ENCODE measurements at places on chromosomes 3 and 15.
A peak's percentile ranks its signal among the peaks of the same experiment; 100 is the strongest.

DNA sequence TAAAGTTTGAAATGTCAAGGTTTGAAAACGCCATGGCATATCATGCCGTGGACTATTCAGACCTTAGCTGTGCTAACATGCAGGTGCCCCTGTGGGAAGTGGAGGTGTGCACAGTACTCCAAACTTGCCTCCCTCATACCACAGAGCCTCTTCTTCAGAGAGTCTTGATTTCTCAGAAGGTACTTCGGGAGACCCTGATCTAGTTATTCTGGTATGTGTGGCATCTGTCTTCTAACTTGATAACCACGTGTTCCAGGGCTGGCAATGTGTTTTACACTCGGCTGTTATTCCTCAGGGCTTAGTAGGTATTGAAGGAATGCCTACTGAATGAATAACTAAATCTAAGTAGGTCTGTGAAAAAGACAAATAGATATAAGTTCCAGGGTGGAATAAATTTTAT lies 309.9 kb downstream of the CLSTN2 start:
- peak; percentile 43 for DNase-seq

GRCh38 chr3:42164656-42165055 lies 73.5 kb downstream of the TRAK1 start:
- no peak for DNase-seq

DNA sequence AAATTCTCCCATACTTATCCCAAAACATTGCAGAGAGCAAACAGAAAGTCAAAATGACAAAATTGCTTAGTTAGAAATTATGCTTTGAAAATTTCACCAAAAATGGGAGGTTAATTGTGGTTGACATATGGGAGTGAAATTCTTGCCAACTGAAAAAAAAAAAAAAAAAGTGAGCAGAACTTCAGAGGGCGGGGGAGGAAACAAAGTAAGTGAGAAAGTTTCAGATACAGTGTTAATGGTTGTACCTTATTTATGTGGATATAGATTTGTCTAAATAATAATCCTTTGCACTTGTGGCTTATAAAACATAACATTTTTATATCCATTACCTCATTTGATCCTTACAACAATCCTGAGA lies 91.5 kb upstream of the RAP2B start:
- no peak for DNase-seq

GRCh38 chr15:75203908-75204263 lies 2.2 kb downstream of the C15orf39 start:
- no peak for DNase-seq

DNA sequence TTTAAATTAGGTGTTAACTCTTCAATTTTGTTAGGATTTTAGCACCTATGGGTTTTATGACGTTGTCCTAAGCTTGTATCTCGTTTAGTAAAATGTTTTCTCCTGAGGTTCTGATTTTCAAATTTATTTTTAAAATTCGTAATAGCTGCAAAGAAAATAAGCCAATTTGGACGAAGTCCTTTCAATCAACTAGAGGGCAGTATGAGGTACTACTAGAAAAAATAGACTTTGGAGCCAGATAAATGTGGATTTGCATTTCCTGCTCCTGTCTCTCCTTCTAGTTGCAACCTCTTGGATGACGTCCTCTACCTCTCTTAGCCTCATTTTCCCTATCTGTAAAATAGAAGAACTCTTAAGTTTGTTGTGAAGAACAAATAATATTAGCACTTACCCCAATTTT lies 81.1 kb downstream of the SLTM start:
- DNase-seq, result no peak

DNA sequence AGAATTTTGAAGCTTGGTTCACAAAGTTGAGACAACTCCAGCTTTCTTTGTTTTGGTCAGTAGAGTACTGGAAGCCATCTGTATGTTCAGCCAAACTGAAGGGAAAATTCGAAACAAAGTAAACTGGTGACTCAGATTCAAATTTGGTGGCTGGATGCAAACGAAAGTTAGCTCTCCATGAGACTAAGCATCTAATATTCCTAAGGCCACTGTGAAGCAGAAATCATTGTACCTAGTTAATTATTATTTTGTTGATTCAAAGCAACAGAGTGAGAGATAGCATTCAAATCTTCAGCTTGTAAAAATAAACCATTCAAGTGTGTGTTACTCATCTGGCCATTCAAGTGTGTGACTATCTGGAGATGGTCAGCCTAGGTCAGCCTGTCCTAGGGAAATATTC lies 42.1 kb downstream of the NR2F2 start:
- DNase-seq, result no peak

- no peak for DNase-seq
Observed at GRCh38 chr15:83284559-83285283, at the start of gene BNC1. Gene BNC1, minus strand, starts transcription at chr15:83284664. Its CDS starts 36 bp downstream, at chr15:83284628.
